ENCODE measurements at places on chromosomes 11 and 22.

GRCh38 chr11:114250993-114251814 lies 45.0 kb upstream of the NNMT start:
- DNase-seq: no peak

DNA sequence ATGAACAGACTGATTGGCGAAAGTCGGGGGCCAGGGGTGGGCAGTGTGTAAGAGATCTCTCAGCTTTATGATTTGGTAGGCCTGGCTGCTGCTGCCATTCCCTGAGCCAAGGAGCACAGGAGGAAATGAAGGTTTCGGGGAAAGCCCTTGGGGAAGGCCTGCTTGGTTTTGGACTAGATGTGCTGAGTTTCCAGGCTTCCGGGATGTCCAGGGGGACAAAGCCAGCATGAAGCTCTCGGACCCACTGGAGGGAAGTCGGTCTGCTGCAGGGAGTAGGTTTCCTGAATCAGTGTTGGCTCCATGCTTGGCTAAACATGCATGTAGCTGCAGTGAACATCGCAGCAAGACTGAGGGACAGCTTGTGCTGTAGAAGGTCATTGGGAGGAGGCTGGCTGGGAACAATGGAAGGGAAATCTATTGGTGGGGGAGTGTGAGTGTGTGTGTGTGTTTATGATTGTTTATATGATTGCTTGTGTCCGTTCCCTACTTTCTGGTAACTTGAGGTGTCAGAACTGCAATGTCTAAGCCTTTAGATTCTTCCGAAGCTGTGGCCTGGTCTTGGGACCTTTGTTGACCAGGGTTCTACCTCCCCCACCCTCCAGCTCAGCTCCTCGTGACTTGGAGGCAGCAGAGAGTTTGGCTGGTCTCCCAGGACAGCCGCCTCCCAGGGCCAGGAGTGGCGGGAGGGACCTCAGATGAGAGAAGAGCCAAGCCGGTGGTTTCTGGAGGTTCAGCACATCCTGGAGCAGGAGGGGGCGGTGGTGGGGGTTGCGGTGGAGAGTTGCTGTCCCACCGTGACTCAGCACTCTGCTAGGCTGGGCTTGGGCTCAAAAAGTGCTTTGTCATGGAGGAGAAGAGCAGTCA lies 4.0 kb upstream of the FTH1 start:
- DNase-seq: no peak

GRCh38 chr11:46999217-46999616 lies 62.7 kb downstream of the CSTPP1 start:
- no peak for DNase-seq

DNA sequence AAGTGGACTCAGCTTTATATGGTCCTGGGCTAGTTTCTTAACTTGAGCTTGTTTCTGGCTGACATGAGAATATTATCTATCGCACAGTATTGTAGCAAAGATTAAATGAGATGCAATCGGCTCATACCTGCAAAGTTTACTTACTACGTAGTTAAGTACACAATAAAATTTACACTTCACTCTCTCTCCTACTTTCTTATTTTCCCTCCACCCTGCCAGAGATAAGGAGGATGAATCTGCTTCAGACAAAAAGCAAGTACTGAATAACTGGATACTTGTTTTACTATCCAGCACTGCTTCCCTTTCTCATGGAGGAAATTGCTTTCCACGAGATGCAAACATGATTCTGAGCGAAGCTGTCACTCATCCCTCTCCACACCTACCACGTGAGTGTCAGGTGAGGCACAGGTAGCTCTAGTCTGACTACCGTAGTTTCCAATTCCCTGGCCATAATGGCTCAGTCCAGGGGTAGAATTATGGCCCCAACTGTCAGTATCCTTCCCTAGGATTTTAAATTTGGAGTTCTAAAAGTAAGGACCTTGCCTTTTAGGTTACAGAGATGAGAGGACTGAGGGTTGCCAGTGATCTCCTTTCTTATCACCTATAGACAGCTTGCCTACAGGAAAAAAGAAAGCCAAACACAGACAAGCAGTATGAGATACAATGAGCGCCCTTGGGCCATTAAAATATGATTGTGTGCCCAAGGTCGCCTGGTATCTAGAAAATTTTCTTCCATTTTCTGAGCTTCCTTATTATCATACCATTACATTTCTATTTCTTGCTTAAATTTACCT lies 39.8 kb downstream of the GAB2 start:
- DNase-seq: no peak

DNA sequence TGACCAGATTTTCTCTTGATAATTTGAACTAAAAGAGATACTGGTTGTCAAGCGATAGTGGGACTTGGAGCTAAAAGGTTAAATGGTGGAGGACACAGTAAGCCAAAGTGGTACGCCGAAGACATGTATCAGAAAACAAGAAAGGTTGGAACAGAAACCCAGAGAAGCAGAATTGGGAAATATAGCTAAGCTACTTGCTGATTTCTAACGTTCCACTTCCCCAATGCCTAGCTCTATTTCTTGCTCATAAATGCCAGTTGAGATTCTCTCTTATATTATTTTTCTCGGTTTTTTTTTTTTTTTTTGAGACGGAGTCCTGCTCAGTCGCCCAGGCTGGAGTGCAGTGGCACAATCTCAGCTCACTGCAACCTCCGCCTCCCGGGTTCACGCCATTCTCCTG lies 12.7 kb downstream of the TMEM41B start:
- DNase-seq: no peak

GRCh38 chr11:110447897-110448745 lies 18.4 kb downstream of the FDX1 start:
- DNase-seq: no peak

- no peak for DNase-seq
Observed at GRCh38 chr11:72411623-72412419, 22.5 kb downstream of the CLPB start.

- DNase-seq: no peak
Observed at GRCh38 chr22:23862103-23862502, 4.4 kb downstream of the SLC2A11 start.

DNA sequence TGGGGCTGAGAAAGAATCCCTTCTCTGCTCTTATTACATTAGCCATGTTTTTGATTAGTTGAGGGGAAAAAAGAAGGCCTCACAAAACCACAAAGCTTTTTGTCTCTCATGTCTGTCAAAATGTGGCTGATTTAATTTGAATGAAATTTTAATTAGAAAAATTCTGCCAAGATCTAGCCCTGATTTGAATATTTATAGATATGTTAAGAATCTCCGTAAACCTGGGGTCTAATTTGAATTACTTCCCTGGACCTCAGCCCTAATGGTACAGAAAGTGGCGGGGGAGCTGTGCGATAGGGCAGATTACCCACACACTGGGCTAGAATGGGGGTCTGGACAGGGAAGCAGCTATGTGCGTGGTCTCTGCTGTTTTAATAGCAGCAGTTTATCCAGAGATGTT lies 141.3 kb upstream of the TTC12 start:
- no peak for DNase-seq

DNA sequence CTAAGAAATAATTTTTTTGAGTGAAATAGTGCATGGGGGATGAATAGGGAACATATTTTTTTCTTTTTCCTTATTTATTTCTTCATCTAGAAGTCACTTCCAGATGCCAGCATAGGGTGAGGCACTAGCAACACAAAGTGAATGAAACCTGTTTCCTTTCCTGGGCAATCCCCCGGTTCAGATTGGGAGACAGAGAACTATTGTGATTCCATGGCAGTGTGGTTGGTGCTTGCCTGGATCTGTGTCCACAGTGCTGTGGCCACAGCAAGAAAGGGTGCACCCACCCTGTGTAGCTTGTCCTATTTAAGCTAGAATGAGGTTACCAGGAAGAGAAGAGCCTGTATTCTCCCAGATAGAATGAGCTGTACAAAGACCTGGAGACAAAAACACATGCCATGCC lies 57.6 kb downstream of the SLC5A1 start:
- DNase-seq: no peak

DNA sequence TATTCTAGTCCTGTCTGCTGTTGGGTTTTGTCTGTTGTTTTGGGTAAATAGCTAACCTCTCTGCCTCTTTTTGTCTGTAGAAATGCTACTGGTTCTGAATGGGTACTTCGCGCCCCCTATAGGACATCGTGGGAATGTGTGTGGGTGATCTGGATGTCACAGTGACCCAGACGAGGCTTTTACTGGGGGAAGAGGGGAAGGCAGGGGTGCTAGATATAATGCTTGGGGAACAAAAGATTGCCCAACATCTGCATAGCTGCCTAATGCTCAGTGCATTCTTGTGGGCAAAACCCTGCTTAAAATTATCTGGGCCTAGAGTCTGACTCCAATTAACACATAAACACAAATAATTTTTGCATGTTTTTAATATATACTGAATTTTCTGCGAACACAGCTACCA lies 57.7 kb downstream of the BMAL1 start:
- DNase-seq: peak; percentile 65

Measured in activated gamma-delta T cell treated with Interleukin-2 at 50 U/mL for 16 hours (primary cell).